Heart left ventricle (tissue), 16 donors: ENCODE measurements at places on chromosomes 5 and 9. TPM values are rescaled to one million over a fixed set of nuclear protein-coding genes. Genes with fewer than 3 reads are reported as not detected.

- no peak for DNase-seq
These were observed 77.7 kb downstream of the DNAH5 start for GRCh38 chr5:13866792-13867191.

DNA sequence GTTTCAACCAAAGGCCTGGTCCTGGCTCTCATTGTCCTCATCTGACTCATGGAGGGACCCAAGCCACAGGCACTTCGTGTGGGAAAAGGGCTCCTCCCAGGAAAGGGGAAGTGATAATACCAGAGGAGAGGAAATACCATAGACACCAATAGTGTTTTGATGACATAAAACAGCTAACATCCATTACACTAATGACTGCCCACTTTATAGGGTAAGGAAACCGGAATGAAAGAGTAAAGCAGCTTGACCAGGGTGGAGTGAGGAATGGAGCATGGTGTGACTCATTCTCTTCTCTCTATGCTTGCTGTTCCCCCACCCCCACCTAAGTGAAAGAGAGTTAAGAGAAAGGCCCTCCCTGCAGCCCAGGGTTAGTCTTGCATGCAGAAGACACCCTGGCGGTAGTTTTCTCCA lies 67.4 kb upstream of the HRH2 start:
- DNase-seq: no peak

The TMEM252 gene
- total RNA-seq: not detected

The PCDHGA3 gene
- total RNA-seq: 21.8 TPM

The SHC3 gene
- total RNA-seq: 0.63 TPM

The NPR2 gene
- total RNA-seq: 22.9 TPM

The MELK gene
- not detected for total RNA-seq

The FGF10 gene
- 1.9 TPM for total RNA-seq

The MARCOL gene
- not detected for total RNA-seq
